ENCODE measurements at places on chromosomes 7 and 10.

DNA sequence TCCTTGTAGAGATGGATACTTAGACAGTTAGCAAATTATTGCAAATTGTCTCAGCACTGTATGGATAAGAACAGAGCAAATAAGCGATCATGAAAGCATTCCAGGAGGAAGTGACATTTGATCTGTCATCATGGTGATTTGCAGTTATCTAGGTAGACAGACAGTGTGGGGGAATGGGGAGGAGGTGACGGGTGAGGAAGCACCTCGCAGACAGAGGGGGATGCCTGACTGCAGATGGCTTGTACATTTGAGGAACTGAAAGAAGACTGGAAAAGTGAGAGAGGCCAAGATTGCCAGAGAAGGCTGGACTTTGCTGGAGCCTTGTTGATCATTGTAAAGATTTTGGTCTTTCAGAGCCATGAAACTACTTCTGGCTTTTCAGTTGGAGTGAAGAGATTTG lies 318.2 kb upstream of the CELF2 start:
- no peak for DNase-seq

DNA sequence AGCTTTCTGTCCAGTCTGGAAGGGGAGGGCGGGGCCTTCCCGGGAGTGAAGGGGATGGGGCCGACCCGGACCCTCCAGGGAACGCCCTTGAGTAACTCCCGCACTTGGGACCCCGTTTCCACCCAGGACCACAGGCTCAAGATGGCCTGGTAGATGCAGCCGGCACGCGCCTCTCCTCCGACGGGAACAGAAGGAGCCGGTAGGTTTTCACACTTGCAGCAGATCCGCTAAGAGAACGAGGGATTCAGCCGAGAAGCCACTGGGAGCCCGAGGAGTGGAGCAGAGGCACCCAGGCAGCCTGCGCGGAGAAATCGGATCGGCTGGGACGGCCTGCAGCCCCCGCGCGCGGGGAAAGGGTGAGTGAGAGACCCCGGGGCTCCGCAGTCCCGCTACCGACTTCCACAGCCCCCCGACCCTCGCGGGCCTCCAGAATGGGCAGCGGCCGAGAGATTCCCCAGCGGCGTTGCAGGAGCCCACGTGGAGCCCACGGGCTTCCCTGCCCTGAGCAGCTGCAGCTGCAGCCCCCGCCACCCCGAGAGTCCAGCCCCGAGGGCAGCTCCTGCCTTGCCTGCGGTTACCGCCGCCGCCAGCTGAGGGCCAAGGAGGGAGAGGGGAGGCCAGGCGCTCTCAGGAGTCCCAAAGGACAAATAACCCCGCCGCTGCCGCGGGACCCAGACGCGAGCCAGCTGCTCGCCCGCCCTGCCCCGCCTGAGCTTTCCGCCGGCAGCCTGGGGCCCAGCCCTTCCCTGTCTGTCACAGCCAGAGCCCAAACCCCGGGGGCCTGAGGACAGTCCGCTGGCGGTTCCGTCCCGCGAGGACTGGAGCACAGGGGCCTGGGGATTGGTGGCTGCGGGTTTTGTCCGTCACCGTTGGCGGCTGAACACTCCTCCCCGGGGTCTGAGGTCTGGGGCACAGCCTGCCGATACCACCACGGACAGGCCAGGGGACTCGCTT lies 21.8 kb downstream of the IFT22 start:
- no peak for DNase-seq

- no peak for DNase-seq
Measured at GRCh38 chr10:108749042-108749441, 1174.3 kb downstream of the XPNPEP1 start.

DNA sequence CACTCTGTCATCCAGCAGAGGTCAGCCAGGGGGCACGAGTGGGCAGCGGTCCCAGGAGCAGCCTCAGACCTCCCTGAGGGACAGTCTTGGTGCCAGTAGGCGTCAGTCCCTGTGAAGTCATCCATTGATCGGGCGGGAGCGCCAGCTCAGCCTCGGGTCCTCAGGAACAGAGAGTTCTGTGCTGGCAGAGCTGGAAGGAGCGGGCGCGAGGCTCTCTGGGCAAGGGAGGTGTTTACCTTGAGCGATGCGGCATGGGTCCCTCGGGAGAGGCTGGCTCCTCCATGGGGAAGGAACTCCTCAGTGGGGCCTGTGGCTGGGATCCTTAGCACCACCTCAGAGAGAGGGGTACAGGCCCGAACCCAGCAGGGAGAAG lies 101.1 kb upstream of the PPIF start:
- no peak for DNase-seq

Measured in stimulated activated CD8-positive, alpha-beta memory T cell treated with anti-CD3 and anti-CD28 coated beads, Interleukin-7, amount 100 ng/mL, for 1 hour (primary cell).